ENCODE measurements at places on chromosomes 12 and 14. TPM values are rescaled to one million over a fixed set of nuclear protein-coding genes. Genes with fewer than 3 reads are reported as not detected.

DNA sequence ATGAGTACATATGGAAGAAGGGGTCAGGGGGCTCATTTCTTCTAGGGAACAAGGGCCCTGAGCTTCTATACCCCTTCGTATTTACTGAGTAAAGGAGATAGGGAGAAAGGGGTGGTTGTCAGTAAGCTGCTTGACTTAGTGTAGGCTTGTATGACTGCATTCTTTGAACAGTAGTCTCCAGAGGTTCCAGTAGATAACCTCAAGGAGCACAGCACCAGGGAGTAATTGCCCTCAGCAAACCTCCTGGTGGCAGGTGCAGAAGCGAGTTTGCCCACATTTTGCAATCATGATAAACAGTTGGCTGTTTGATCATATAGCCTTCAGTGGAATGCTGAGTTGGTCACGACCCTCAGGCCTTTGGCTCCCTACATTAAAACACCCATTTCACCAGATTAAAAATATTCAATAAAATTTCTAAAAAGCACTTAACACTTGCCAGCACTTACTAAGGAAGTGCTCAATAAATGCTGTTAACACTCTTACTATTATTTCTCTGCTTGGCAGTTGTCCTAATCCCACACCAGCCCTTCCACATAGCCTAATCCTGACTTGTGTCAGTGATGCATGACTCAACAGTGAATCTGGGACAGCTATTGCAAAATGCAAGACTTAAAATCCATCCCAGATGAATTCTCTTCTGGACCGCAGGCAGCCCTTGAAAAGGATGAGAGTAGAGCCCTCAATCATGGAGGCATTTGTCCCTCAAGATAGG is 3.7 kb upstream of the DHRS4L2 start:
- no peak overlapping the region for H3K27ac ChIP-seq
- no peaks in the 10 kb centered on the region for H3K27me3 ChIP-seq
- H3K36me3 ChIP-seq: no peaks in the 10 kb centered on the region
- no peak overlapping the region for H3K4me3 ChIP-seq

SLC10A1 gene
- not detected for total RNA-seq

FAM90A1 gene
- total RNA-seq: 0.36 TPM

- no peak for DNase-seq
- no peaks in the 10 kb centered on the region for H3K36me3 ChIP-seq
- peaks cover 4% of the 10 kb centered on the region for H3K27me3 ChIP-seq
- H3K4me1 ChIP-seq: peaks cover 28% of the 10 kb centered on the region
- no peak overlapping the region for H3K27ac ChIP-seq
These were observed 135.0 kb upstream of the MYL2 start for GRCh38 chr12:111055181-111055880.

CIT gene
- total RNA-seq: 50.9 TPM

- peaks cover 4% of the 10 kb centered on the region for H3K36me3 ChIP-seq
- H3K4me3 ChIP-seq: no peak overlapping the region
- H3K4me1 ChIP-seq: no peaks in the 10 kb centered on the region
- no peak for DNase-seq
These were observed 6.3 kb downstream of the NTN4 start for GRCh38 chr12:95784286-95784685.

HOXC12 gene
- total RNA-seq: not detected

- H3K4me3 ChIP-seq: no peak overlapping the region
- H3K4me1 ChIP-seq: peaks cover 22% of the 10 kb centered on the region
- H3K27me3 ChIP-seq: peaks cover 3% of the 10 kb centered on the region
- no peak for DNase-seq
- peak overlapping the region; percentile 76 for H3K27ac ChIP-seq
These were observed 11.3 kb downstream of the SELPLG start for GRCh38 chr12:108622421-108622820.

PTPRB gene
- total RNA-seq: 1.2 TPM

GRCh38 chr12:123055281-123055766 is 74.8 kb downstream of the ARL6IP4 start:
- H3K27me3 ChIP-seq: no peaks in the 10 kb centered on the region
- H3K36me3 ChIP-seq: no peaks in the 10 kb centered on the region
- H3K4me3 ChIP-seq: peak overlapping the region; percentile 29
- H3K4me1 ChIP-seq: peaks cover 21% of the 10 kb centered on the region

- H3K4me3 ChIP-seq: peak within 1 kb of the TSS; percentile 83
- H3K27ac ChIP-seq: no peak within 1 kb of the TSS
- no peaks in the 10 kb centered on the region for H3K36me3 ChIP-seq
- DNase-seq: no peak
- no peaks in the 10 kb centered on the region for H3K4me1 ChIP-seq
These were observed at the start of gene SLC24A4 for GRCh38 chr14:92323011-92323915. Gene SLC24A4 (plus strand): TSS chr14:92323165. CDS start chr14:92323831, 666 bp downstream.

DNA sequence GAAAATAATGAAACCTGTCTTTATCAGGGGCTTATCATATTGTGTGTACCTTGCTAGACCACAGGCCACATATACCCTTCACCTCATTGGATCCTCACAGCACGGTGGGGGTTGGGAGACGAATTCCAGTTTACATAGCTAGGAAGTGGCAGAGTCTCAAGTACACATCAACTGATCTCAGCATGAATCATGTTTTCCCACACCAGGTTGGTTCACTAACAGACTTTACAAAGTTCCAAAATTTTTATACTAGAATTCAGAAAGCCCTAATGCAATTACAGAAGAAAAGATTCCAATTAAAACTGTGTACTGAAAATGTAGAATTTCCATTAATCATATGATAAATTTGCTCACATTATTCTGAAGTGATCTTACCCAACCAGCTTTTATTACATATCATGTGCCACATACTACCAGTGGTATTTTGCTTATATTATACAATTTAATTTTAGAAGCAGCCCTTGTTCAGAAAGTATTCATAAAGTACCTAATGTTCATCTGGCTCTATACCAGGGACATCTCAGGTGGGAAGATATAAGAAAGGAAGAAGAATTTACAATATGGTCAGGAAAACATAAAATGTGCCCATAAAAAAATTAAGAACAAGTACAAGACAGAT is 196.2 kb downstream of the ITPR2 start:
- DNase-seq: no peak
- no peaks in the 10 kb centered on the region for H3K27me3 ChIP-seq
- peaks cover 4% of the 10 kb centered on the region for H3K4me1 ChIP-seq

DNA sequence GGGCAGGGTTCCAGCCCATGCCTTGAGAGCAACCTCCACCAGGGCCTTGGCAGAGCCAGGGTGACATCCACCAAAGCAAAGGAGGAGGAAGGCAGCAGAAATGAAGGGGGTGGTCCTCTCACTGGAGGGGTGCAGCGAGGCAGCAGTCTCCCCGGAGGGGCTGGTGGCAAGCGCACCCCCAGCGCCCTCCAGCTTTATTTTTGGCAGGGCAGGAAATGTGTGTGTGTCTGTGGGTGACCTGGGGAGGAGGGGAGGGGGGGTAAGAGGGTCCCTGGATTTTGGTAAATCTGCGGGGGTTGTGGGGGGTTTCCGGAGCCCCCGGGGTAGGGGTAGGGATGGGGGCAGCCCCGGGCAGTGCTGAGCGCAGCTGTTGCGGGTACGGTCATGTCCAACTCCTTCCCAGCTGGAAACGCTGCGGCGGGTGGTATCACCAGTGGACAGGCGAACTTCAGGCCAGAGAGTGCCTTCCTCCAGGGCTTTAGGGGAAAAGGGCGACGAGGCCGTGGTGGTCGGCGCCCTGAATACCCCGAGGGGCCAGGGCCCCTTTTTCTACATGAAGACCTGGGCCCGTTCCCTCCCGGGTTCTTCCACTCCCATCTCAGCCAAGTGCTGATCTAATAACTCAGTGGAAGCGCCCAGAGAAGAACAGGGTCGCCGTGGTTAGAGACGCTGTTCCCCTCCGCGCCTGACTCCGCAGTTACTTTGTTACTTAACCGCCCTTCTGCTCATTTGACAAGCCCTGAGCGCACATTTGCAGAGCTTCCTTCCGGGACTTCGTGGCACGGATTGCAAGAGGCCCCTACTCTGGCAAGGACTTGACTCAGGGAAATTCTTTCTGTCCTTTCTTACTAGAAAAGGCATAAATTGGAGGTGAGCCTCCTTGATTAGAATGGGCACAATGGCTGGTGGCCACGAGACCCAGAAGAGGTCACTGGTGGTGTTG is 55.2 kb downstream of the FOS start:
- no peaks in the 10 kb centered on the region for H3K36me3 ChIP-seq
- no peak overlapping the region for H3K4me3 ChIP-seq
- peak overlapping the region; percentile 65 for H3K27ac ChIP-seq
- no peak for DNase-seq
- no peaks in the 10 kb centered on the region for H3K27me3 ChIP-seq
- peaks cover 13% of the 10 kb centered on the region for H3K4me1 ChIP-seq

Data from type B pancreatic cell (in vitro differentiated cells).